ENCODE measurements at places on chromosomes 7 and 10. TPM values are rescaled to one million over a fixed set of nuclear protein-coding genes. Genes with fewer than 3 reads are reported as not detected.

GRCh38 chr7:31529103-31529502 lies 15.2 kb downstream of the ITPRID1 start:
- H3K27me3 ChIP-seq = no peaks in the 10 kb centered on the region
- no peaks in the 10 kb centered on the region for H3K36me3 ChIP-seq
- H3K27ac ChIP-seq = no peak overlapping the region
- no peak overlapping the region for H3K4me3 ChIP-seq

GRCh38 chr7:46567858-46568257 lies 646.8 kb upstream of the IGFBP3 start:
- no peak for DNase-seq
- no peaks in the 10 kb centered on the region for H3K36me3 ChIP-seq
- H3K27me3 ChIP-seq = no peaks in the 10 kb centered on the region
- peaks cover 3% of the 10 kb centered on the region for H3K4me1 ChIP-seq
- H3K27ac ChIP-seq = no peak overlapping the region

- no peak overlapping the region for H3K27ac ChIP-seq
- H3K4me3 ChIP-seq = no peak overlapping the region
- H3K4me1 ChIP-seq = no peaks in the 10 kb centered on the region
Observed at GRCh38 chr10:18880530-18880929, 168.1 kb upstream of the MALRD1 start.

MICALL2 gene
- 12.7 TPM for total RNA-seq

ABCA13 gene
- 0.07 TPM for total RNA-seq

BTBD16 gene
- not detected for total RNA-seq

GPR15LG gene
- total RNA-seq = not detected

All from progenitor cell of endocrine pancreas (in vitro differentiated cells).